ENCODE measurements at places on chromosomes 6 and 20.

DNA sequence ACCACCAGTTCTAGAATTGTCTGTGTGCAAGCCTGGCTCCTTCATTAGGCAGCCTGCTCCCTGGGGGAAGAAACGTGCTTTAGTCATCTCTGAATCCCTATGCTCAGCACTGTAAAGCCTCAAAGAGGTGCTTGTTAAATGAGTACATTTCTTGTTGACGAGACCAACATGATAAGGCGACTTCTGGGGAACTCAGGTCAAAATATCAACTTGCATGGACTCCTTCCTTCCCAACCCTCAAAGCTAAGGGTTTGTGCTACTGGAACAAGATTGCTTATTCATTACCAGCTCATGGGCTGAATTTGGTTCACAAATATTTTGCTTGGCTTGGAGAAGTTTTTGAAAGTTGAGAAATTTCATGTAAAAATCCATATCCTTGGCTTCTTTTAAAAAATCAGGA, 10.6 kb downstream of the KCNG1 start:
- DNase-seq: no peak

- no peak for DNase-seq
Observed at GRCh38 chr6:2976060-2976459, 4.7 kb upstream of the SERPINB6 start.

GRCh38 chr20:49337357-49337756, 59.5 kb upstream of the ZNFX1 start:
- no peak for DNase-seq

- DNase-seq: no peak
Observed at GRCh38 chr6:44715188-44715587, 327.7 kb downstream of the CDC5L start.

GRCh38 chr20:37406010-37406998, 60.4 kb downstream of the SRC start:
- peak; percentile 22 for DNase-seq

DNA sequence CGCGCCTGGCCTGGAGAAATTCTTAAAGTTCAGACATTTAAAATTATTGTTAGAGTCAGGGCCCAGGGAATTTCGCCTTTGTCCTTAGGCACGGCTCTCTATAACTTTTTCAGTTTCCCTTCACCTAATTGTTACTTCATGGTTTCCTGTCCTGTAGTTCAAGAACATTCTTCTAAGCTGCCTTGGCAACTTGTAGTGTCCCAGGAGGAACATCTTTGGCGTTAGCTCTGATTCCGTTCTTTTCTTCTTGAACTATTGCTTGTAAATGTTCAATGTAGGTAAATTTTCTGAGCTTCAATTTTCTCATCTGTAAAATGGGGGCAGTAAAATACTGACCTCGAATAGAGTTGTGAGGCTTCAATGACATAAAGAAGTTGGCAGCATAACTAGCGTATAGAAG, 41.8 kb downstream of the TIAM2 start:
- no peak for DNase-seq

DNA sequence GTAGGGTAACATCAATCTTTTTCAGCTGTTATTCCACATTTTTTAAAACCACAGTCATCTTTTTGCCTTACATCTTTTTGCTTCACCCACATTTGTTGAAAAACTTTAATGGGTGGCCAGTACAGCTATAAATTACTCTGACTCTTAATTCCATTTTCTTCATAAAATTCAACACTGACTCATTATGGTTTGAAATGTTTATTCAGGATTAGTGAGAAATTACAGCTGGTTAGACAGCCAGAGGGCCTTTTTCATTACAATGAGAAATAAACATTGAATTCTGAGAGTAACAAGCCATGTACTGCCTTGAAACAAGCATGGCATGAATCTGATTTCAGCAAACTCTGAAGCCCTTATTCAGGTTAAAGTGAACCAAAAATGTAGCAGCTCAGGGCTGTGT, 19.5 kb downstream of the NDUFAF4 start:
- DNase-seq: no peak

DNA sequence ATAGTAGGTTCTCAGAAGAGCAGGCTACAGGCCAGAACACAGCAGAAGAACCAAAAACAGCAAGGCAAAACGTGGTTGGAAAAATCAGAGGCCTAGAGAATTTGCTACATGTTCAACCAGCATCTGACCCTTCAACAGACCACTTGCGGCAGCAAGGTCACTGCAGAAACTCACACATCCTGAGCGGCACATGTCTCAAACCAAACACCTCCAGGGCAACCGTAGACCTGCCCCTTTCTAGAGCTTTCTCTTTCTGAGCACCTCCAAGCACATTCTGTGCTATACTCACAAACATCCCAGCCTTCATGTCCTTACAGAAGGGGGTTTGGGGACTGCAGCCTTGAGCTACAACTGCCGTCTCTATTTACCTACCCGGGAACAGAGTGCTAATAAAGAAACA, 52.6 kb downstream of the GFOD1 start:
- DNase-seq: no peak

GRCh38 chr6:167787896-167788562, 38.7 kb upstream of the AFDN start:
- no peak for DNase-seq

Measured in GF-D8 (cell line).